GM06990 (cell line): ENCODE measurements at places on chromosomes 7 and 10.
A peak's percentile ranks its signal among the peaks of the same experiment; 100 is the strongest.

- DNase-seq = peak; percentile 36
Measured at GRCh38 chr7:130490888-130491804, 739 bp upstream of the MEST start.

DNA sequence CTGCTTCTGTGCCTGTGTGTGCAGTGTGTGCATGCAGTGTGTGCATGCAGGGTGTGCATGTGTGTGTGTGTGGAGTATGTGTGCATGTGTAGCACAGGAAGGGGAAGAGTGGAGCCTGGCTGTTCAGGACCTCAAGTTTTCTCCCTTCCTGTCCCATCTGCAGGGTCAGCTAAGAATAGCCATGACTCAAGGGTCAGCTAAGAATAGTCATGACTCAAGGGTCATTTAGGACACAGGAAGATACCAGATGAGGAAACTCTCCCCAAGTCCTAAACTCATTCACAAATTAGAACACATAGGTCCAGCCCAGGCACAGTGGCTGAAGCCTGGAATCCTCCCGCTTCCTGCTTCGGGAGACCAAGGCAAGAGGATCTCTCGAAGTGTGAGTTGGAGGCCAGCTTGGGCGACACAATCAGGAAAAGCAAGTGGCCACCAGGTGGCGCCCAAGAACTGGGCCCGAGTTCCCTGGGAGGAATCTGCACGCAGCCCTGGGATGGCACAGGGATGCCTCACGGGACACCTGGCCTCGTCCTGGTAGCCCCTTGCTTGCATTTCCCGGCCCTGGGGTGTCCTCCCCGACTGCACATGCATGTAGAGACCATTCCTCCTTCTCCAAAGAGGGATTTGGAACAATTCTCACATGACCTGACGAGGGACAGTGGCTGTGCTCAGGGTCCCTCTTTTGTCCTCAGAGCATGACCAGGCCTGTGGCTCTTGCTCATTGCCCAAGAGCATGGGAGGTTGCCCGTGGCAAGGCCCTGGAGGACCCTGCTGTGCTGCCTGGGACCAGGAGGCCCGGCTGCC is 21.4 kb upstream of the VOPP1 start:
- DNase-seq = no peak

GRCh38 chr7:137000621-137001020 is 132.2 kb downstream of the CHRM2 start:
- DNase-seq = no peak

DNA sequence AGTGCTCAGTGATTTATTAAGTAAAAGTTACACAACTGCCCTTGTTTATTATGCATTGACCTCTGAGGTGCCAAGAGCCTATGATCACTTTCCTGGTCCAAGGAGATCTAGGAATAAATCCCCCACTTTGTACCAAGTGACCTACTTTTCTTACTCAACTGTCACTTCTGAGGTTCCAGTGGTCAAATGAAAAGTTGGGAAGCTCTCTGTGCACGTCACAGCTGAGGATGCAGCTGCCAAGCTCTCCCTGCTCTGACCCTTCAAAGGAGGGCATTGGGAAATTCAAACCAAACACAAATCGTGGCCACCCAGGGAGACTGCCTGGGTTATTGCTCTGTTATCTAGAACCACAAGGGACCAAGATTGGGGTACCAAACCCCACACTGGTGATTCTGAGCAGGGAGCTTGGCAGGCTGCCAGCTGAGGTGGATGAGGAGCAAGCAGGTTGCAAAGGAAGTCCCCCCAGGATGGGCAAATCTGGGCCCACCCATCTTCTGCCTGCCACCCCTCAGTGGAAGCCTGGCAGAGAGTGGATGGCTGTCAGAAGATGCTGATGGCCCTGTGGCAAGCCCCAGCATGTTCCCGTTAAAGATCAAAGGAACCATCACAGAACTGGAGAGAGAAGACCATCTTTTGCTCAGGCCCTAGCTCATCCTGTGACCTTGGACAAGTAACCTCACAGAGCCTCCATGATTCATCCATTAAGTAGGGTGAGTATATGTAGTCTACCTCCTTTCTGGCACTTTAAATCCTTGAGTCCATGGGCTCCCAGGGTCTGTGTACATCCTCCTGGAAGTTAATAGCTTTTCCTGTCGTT is 106.8 kb downstream of the PPP1R3C start:
- no peak for DNase-seq

DNA sequence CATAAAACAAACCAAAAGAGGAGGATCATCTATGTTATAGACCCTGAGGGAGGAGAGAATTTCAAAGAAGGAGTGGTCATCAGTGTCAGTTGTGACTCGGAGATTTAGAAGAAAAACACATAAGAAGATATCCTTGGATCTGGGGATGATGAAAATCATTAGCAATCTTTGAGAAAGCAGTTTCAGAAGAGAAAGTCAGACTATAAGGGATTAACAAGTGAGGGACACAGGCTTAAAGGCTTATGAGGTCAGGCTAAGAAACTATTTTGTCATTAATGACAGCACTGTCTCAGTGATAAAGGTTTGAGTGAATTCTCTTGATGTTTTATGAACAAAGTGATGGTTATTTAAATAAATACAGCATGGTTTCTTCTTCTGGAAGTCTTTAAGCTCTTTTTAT is 6.1 kb upstream of the GPR85 start:
- no peak for DNase-seq

DNA sequence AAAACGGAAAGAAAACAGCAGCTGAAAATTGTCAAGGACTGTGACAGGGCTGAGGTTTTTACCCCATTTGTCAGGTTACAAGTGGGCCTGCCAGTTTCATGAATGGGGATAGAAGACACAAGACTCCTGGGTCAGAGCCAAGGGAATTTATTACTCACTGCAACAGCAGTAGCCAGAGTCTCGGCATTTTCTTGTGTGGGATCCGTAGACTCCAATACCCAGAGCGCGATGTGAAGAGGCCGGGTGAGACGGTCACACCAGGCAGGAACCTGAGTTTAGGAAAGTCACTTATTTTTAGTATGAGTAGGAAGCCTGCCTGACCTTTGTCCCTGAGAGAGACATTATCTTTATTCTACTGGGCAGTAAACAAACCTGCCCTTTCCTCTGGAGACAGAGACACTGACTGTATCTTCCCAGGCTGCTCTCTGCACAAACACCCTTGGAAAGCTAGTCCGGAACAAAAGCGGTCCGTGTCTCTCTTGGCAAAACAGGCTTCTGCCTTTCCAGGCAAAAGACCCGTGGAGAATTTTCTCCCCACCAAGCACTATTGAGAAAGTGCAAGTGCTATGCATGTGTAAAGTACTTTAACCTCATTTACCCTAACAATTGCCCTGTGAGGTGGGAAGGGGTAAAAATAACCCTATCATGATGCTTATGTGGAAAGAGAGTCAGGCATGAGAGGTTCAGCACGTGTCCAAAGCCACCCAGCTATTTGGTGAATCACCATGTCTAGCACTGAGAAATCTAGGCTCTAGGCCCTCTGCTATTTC is 58.4 kb downstream of the JCAD start:
- DNase-seq = no peak

DNA sequence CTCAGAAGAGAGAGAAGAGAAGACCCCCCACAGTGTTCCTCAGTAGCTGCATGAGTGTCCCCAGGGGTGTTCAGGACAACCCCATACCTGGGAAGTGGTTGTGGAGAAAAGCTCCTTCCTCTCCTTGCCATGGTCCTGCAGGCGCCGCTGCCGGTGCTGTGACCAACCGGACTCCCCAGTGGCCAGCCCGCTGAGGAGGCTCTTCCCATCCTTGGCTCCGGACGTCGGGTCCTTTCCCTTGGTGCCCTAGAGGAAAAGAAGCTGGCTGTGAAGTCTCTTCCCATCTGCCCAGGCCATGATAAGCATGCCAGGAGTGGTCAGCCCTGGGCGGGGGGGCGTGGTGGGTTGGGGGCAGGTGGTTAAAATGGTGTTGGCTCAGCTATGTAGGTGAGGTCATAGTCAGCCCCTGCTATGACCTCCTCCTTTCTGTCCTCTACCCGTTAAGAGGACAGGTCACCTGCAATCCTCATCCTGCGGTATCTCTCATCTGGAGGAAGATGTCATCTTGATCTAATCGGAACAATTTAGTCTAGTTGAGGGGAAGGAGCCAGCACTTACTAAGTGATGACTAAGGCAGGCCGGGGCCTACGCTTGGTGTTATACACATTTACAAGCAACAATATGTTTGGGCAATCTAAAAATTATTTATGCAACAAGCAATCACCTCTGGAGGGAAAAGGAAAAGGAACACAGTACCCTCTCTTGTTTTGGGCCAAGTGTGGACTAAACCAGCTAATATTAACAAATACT is 13.2 kb downstream of the WDR91 start:
- DNase-seq = no peak

DNA sequence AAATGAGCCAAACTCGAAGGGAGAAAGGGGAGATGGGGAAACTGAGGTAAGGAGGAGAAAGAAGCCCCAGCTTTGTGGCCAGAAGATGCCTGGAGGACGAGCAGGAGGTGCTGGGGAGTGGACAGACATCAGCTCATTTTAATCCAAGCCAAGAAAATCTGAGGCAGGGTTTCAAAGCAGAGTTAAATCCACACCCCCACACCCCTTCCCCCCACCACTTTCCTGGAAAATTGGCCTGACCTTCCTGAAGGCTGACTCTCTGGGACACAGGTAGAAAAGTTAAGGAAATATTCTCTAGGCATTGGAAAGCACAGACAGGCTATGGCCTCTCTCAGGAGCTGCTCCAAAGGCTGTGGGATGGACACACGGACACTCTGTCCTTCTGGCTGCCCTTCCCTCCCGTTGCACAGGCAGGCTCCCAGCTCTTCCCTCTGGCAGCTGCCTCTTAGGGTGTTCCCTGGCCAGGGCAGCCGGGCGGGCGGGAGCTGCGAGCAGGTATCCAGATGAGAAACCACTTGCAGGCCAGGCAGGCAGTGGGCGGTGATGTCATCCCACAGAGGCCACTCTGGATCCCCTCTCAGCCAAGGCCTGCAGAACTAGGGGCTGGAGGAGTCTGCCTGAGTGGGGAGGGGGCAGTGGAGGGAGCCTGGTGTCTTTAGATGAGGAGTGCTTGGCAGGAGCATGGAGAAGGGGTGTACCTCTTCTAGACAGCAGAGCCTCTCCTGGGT is 171.8 kb downstream of the NEURL1 start:
- DNase-seq = no peak

DNA sequence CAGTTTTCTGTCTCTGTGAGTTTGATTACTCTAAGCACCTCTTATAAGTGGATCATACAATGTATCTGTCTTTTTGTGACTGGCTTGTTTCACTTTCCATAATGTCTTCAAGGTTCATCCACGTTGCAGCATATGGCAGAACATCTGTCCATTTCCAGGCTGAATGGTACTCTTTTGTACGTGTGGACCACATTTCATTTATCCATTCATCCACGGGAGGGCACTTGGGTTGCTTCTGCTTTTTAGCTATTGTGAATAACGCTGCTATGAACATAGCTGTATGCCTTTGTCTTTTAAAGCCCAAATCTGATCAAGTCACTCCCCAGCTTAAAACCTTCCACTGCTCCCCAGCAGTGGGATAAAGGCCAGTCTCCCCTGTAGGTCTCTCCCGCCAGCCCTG is 31.5 kb downstream of the EGFR start:
- DNase-seq = no peak

DNA sequence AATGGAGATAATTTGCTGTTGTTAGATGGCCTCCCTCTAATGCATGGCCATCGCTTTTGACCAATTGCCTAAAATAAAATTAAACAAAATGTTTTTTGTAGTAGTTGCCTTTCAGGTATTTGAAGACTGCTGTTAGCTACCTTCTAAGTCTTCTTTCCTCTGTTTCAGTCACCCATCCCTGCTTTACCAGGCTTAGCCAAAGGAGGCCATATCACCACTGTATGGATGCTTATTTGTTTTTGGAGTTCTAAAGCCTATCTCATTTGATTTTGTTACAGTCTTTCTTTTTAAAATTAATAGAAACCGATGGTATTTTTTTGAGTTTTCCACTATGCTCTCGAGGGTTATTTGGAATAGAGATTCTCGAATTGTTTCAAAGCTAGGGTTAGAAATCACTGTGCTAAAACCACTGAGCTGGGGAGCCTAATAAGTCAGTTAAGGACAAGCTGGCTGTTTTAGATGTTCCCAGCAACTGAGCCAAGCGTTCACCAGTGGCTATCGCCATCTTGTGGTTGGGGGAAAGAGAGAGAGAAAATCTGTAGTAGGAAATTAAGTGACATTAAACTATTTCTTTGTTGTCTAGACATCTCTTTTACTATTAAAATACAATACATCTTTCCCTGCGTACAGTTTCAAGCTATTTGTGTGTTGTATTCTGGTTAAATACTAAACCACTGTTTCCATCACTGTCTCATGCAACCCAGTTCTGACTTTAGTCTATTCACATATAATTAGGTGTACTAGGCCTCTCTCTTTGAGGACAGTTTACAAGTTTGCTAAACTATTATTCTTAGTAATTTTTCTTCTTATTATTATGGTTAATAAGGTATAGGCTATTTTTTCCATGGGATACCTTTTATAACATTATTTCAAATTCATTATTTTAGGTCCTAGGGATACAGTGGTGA is 52.2 kb downstream of the GPR158 start:
- DNase-seq = no peak

DNA sequence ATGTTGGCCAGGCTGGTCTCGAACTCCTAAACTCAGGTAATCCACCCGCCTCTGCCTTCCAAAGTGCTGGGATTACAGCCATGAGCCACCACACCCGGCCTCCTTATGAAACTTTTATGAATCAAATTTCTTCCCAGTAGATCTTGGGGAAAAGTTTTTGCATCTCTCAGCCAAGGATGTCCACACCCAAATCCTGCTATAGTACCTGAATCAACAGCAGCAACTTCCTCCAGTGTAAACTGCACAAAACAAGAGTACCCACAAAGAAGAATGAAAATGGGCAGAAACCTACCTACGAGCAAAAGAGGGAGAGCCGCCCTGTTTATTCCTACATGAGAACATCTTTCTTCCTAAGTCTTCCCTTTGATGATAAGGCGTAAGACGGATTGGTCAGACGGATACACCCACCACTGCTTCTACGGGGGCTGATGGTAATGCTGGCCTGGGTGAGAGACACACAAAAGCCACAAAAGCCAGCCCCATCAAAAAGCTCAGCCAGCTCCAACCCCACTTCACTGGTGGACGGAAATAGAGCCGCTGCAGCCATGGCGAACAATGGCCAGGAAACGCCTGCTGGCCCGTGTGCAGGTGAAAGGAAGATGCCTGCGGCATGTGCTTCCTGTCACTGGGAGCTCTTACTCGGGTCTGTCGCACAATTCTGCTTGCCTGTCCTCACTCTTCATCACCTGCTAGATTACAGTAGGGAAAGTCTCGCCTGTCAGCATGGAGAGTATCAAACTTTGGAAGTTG is 10.4 kb downstream of the JCAD start:
- DNase-seq = no peak

GRCh38 chr7:158706273-158706704 is 1.7 kb upstream of the NCAPG2 start:
- DNase-seq = no peak

- peak; percentile 80 for DNase-seq
Measured at GRCh38 chr10:110387983-110388686, 83.4 kb upstream of the SMNDC1 start.

GRCh38 chr10:35600193-35600592 is 4.9 kb upstream of the GJD4 start:
- no peak for DNase-seq
